EL (cell line): ENCODE measurements at places on chromosomes 16 and 17.
A peak's percentile ranks its signal among the peaks of the same experiment; 100 is the strongest.

DNA sequence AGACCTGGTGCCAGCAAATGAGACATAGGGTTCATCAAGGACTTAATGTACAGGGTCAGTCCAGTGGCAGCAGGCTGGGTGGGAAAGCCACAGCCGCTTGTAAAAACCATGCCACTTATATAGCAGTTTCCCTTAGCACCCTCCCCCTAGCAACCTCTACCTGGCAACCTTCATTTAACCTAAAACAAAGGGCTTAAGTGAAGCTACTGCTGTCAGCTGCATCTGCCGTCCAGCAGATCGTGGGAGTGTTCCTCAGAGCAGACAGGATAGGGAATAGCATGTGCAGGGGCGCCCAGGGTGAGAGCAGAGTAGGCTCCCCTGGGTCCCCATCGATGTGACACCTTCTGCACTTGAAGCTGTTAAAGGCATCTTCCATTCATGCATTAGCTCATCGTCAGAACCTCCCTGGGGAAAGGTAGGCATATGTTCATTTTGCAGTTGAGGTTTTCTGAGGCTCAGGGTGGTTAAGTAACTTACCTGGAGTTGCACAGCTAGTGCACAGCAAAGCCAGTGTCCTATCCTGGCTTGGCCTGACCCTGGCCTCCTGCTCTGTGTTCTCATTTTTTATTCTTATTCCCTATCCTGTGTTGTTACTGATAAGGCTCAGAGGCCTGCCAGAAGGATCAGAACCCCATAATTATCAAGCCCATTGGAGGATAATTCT lies 112.5 kb downstream of the SOCS1 start:
- no peak for DNase-seq

GRCh38 chr17:1362964-1363363 lies 37.1 kb downstream of the YWHAE start:
- DNase-seq: no peak

DNA sequence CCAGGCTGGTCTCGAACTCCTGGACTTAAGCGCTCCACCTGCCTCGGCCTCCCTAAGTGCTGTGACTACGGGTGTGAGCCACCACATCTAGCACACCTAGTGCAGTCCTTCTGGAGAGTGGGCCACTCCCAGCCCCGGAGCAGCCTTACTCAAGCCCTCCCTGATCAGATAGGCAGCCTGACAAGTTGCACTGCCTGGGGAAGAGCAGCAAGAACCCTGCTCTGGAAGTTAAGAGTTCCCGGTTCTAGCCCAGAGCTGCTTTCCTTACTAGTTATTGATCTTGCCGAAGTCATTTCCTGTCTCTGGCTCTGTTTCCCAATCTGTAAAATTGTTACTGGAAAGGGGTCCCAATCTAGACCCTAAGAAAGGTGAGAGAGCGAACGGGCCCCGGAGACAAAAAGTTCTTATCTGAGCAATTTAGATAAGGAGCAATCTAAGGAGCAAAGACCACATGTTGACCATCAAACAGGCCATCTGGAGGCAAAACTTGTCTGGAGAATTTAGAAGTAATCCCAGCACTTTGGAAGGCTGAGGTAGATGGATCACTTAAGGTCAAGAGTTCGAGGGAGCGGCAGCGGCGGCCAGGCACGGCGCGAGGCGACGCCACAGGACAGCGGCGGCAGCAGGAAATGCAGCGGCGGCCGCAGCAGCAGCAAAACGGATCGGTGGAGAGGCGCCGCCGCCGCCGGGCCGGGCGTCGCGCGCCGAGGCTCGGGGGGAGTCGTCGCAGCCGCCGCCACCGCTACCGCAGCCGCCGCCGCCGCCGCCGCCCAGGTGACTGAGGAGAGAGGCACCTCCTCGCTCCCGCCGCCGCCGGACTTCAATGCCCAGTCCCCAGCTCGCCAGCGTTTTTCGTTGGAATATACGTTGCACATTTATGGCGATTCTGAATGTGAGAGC lies 4.3 kb upstream of the NAGLU start:
- peak; percentile 59 for DNase-seq

DNA sequence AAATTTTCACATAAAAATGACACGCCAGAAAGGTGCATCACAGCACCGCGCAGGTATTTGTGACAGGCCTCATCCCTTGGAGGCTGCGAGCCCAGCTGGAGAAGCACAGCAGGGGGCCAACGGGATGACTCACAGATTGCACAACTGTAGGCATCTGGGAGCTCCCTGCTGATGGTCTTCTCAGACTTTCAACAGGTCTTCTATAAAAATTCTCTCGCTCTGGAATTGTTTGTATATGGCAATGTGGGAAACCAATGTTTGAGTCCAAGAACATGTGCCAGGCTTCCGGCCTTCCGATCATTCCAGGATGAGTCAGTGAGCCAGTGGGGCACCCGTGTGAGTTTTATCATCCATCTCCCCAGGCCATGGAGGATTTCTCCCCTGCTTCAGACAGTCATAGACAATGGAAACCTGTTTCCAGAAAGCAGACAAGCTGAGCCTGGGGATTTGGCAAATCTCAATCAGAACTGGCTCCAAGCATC lies 24.1 kb upstream of the ADORA2B start:
- peak; percentile 99 for DNase-seq

GRCh38 chr17:2695961-2696760 lies 15.4 kb downstream of the CLUH start:
- DNase-seq: no peak

DNA sequence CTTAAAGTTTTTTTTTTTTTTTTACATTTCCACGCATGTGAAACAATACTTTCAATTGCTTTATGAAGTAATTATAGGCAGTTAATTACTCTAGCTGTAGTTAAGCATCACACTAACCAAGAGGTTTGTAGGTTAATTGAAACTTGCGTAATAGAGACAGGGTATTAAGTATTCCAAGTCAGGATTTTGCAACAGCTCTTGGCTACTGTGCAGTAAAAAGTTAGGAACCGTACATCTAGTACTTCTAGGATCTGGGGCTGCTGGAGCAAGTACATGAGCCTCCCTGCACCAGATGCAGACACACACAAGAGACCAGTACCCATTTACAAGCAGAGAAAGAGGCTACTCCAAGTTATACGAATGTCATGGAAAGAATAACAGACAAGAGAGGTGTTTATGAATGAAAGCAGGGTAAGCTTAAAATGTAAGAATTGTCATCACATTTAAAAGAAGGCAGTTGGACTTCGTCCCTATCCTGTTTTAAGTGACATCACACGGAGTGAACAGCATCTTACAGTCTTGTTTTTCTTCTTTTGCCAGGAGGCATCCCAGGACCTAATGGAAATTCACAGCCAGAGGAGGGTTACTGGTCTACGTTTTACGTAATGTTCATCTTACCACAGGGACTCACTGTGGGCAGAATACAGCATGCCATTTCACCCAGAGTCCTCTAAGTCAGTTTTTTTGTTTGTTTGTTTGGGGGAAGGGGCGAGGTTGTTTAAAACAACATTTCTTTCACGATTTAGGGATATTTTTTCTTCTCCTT lies 379.6 kb upstream of the PSMD7 start:
- DNase-seq: no peak

DNA sequence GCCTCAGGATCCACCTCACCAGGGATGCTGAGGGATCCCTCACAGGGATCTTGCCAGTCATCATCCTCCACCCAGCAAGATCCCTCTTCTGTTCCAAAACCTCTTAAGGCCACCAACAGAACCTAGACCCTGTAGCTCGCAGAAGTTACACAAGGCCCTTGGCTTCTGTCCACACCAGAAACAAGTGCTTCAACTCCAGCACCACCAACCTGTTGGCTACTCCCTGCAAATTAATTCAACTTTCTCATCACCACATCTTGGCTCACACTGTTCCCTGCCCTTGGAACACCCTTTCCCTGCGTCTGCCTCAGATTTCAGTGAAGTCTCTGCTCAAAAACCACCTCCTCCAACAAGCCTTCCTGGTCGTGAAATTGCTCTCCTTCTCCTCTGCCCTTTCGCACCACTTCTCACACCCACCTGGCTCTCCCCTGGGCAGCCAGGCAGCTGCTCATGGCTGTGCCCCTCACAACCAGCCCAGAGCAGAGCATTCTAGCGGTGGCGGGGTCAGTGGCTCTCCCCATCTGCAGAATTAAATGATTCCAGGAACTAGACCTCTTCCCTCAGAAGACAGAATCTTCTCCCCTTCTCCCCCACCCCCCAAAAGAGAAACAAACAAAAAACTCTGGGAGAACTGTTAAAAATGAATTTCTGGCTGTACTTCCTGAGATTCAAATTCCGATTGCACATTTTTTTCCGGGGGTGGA lies 1.8 kb downstream of the PLLP start:
- DNase-seq: no peak

GRCh38 chr17:74369221-74369620 lies 1.9 kb downstream of the GPR142 start:
- no peak for DNase-seq

DNA sequence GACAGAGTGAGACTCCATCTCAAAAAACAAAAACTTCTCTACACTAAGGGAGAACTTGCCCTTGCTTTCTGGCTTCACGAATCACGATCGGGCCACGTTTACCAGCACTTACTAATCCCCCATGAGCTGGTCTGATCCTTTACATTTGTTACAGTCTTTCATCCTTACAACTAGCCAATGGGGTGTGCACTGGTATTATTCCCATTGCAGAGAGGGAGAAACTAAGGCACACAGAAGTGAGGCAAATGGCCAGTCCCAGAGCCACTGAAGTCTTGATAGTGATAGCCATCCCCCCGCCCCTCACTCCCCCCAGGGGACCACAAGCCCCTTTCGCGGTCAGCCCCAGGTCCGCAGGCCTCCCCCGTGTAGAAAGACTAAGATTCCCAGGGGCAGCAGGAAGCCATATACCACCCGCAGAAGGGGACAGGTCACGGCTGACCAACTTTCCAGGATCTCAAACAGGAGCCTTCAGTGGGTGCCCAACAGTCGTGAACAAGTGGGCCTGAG lies 868 bp downstream of the NATD1 start:
- DNase-seq: no peak

DNA sequence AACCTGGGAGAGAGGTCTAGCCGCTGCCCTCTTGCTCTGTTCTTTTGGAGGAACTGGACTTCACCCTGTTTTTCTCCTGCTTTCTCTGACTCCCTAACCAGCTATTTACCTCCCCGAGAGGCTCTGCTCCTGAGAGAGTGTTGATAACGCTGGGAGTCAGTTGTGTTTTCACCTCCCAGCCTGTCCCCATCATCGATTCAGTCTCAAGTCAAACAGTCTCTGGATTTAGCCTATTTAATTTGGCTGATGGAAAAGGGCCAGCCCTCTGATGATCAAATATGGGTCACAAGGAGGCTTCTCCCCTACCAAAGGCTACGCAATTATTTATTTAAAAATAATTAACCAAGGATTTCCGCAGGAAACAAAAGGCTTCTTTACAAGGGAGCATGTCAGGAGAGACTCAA lies 31.8 kb downstream of the HNF1B start:
- no peak for DNase-seq

GRCh38 chr17:4973256-4974114 lies 5.9 kb upstream of the SPAG7 start:
- no peak for DNase-seq

GRCh38 chr17:40433551-40434415 lies 9.5 kb upstream of the IGFBP4 start:
- no peak for DNase-seq

- DNase-seq: no peak
Measured at GRCh38 chr17:10992106-10992880, 154.4 kb upstream of the PIRT start.

GRCh38 chr17:5485270-5486205 lies at the start of gene DERL2:
Gene DERL2 (minus strand): TSS chr17:5486178. CDS start chr17:5486161, 17 bp downstream.
- peak; percentile 70 for DNase-seq

GRCh38 chr17:9677411-9677810 lies 32.1 kb downstream of the USP43 start:
- DNase-seq: no peak

GRCh38 chr16:54817432-54817831 lies 113.2 kb upstream of the IRX5 start:
- peak; percentile 2 for DNase-seq

GRCh38 chr17:70677783-70678647 lies 508.7 kb downstream of the KCNJ2 start:
- no peak for DNase-seq

DNA sequence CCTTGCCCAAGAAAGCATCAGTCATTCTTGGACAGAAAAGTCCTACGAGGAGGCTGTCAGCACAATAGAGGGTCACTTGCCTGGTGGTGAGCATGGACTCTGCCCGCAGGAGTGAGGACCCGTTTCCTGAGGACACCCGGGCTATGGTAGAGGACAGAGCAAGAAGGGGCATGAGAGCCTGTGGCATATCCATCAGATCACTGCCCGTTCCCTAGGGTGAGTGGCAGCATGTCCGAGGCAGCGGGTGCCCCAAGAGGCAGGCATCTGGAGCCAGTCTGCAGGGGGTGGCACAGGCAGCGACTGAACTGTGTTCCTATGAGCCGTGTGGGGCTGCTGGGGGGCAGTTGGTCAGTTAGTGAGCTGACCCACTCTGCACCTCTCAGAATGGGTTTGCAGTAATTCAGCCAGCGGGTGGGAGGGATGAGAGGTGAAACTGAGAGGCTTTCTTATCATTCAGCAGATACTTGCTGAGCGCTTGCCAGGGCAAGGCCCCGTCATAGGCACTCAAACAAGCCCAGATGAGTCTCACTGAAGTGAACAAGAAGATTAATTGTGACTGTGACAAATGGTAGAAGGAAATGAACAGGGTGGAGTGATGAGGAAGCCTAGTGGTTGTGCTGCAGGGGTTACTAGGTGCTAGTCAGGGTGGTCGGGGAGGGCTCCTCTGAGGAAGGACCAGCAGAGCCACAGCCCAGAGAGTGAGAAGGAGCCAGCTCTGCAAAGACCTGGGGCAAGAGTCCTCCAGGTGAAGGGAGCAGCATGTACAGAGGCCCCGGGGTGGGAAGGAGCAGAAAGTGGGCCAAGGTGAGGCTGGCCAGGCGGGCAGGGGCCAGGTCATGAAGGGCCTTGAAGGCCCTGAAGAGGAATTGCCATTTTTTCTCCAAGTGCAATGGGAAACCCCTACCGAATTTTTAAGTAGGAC lies 87.9 kb downstream of the CLEC16A start:
- no peak for DNase-seq

DNA sequence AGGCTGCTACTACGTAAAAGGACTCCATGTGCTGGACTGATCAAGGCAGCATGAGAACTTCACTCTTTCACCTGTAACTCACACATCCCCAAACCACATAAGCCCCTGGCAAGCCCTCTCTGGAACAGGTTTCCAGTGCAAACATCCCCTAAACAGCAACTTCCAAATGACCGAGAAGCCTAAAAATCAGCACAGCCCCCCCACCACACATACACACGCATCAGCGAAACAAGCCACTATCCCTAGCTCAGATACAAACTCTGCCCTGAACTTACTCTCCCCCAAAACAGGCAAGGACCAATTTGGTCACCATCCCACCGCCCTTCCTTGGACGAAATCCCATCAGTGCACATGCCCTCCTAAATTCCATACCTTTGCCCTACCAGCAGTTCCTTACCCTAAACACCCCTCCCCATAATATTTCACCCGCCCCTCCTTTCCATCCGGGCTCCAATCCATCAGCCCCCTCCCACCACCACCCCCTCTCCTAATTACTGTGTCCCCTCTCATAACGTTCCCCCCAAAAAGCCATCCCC lies 735 bp downstream of the LSM12 start:
- DNase-seq: no peak
